ENCODE measurements at places on chromosomes 11 and 22.
A peak's percentile ranks its signal among the peaks of the same experiment; 100 is the strongest.

DNA sequence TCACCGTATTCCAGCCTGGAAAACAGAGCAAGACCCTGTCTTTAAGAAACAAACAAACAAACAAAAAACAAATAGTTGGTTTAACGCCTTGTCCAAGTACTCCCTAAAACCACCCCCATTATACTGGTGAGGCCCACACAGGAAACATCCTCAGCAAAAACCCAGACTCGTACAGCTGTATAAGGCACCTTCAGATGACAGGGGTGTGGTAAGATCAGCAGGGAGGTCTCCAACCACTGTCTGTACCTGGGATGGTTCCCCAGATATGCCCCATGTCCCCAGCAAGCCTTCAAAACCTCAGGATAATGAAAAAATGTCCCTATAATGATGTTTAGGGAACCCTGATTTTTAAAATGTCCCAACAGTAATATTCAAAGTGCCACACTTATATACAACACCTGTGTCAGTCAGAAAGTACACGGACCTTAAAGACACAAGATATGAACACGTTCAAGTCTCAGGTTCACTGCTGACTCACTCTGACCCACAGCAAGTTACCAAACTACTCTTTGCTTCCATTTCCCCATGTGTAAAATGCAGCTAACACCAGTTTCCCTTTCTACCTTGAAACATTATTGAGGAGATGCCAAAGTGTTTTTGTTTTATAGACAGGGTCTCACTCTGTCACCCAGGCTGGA lies 9.3 kb downstream of the SF3A1 start:
- no peak for DNase-seq

DNA sequence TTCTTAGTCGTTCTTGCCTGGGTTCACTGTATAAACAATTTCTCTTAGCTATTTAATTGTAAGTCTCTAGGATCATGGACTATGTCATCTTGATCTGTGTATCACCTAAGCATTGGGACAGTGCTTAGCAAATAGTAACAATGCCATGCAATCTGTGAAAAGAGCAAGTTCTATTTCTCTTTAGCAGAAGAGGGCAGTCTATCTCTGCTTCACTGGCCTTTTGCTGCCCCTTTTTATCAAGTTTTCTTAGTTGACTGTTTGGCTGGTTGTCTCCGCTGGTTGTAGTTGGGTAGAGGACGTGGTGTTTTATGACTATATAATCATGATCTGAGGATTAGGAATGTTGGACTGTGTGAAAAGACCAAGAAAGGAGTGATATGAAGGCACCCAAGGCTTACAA lies 315.0 kb downstream of the JRKL start:
- DNase-seq: no peak

DNA sequence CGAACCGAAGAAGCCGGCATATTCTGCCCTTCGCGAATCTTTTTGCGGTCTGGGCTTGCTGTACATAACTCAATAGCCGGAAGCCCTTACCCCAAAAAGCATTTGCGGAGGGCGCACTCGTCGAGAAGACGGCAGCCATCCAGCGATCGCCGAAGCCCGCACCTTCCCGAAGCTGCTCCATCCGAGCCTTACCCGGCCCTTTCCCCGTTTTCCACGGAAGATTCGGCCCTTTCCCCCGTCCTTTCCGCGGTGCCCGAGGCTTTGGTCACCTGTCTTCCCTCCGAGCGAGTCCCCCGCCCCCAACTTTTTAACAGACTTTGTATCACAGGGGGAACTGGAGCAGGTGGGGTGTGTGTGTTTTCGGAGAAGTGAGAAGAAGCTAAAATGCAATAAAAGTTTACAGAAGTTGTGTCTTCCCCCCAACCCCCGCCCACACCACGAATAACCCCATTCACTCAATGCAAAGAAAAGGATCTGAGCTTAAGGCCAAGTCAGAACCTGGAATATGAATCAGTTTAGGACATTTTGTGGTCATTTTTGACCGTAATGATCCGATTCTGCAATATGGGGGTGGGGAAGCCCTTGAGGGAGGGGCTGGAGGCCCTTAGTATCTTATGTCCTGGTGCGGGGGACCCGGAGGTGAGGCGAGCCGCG lies 99.0 kb upstream of the HSD17B12 start:
- DNase-seq: no peak

DNA sequence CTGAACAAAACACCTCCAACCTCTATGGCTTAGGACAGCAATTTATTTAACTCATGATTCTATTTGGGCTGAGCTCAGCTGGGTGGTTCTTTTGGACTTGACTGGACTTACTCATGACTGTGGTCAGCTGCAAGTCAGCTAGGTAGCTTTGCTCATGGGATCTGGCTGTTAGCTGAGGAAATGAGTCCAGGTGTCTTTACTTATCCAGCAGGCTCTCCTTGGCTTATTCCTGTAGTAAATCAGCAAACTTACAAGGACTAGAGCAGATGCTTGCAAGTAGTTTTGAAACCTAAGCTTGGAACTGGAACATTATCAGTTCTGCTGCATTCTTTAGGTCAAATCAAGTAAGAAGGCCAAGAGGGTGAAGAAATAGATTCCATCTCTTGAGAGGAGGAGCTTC lies 8.0 kb upstream of the HIKESHI start:
- no peak for DNase-seq

- DNase-seq: no peak
Measured at GRCh38 chr22:20219667-20220628, 48.2 kb downstream of the RTN4R start.

GRCh38 chr11:17744151-17744940 lies 9.8 kb downstream of the KCNC1 start:
- no peak for DNase-seq

GRCh38 chr11:8265681-8266241 lies 2.1 kb upstream of the LMO1 start:
- no peak for DNase-seq

- no peak for DNase-seq
Measured at GRCh38 chr11:64396079-64396591, 37.2 kb downstream of the RPS6KA4 start.

DNA sequence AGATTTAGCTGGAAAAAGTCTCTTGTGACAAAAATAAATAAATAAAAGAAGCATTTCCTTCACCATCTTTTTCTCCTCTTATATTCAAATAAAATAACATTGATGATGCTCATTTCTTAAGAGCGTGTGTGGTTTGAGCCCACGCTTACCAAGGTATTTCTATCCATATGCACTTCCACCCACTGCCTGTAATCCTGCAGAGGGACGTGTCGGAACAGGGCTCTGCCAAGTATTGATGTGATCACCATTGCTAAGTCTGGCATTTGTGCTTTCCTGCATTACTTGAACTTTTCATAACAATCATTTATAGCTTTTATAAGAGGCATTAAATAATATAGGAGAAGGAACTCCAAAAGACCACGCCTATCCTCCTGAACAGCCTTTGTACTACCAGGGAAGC lies 107.6 kb downstream of the SHANK2 start:
- DNase-seq: no peak

GRCh38 chr11:47394050-47394321 lies 14.4 kb upstream of the SLC39A13 start:
- DNase-seq: no peak

- no peak for DNase-seq
Measured at GRCh38 chr11:93279851-93280347, 50.6 kb upstream of the DEUP1 start.

DNA sequence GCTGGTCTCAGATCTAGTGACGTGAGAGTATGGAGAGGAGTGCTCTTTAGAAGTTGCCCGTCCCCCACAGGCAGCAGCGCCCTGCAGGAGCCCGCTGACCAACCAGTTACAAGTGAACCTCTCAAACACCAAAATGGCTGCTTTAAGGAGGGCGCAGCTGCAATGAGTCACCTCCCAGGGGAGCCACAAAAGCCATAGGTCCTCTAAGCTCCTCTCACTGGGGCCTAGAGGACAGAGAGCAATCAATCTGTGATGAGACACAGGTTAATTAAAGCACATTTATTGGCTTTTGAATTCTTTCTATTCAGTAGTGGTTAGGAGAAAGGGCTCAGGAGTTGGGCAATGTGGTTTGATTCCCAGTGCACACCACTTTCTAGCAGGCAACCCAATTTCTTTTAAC lies 15.5 kb upstream of the RAPSN start:
- DNase-seq: no peak

DNA sequence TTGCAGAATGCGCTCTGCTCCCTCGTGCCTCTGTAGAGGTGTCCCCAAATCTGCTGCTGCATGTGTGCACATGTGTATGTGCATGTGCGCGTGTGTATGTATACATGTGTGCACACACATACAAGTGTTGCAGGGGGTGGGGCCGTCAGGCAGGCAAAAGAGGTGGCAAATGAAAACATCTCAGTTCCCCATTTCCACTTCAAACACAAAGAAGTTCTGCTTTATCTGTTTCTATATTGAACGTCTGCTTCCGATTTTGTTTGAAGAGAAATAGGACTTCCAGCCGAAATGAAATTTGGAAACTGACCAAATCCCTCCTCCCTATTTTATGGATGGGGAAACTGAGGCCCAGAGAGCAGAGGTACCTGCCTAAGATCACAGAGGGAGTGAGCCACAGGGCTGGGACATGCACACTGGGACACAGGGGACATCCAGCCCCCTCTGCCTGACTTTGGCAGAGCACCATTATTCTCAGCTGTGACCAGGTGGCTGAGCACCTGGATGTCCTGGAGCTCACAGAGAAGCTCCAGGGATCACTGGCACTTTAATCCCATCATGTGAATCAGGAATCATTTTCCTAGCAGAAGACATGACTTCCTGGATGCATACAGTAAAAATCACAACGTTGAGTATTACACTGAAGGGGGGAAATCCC lies 41.2 kb upstream of the ALX4 start:
- no peak for DNase-seq

GRCh38 chr22:38873469-38874411 lies 1.7 kb upstream of the CBX6 start:
- DNase-seq: peak; percentile 73

DNA sequence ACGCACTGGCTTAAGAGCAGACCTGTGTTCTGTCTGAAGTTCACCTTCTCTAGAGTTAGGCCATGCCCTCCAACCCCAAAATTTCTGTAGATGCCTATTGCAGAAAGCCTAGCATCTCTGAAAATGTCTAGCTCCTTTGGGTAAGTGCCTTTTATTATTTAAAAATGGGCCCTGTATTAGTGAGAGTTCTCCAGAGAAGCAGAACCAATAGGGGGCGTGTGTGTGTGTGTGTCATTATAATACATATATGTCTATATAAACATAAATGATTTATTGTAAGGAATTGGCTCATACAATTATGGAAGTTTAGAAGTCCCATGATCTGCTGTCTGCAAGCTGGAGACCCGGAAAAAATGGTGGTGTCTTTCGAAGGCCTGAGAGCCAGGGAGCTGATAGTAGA lies 144.7 kb downstream of the TTC17 start:
- no peak for DNase-seq

DNA sequence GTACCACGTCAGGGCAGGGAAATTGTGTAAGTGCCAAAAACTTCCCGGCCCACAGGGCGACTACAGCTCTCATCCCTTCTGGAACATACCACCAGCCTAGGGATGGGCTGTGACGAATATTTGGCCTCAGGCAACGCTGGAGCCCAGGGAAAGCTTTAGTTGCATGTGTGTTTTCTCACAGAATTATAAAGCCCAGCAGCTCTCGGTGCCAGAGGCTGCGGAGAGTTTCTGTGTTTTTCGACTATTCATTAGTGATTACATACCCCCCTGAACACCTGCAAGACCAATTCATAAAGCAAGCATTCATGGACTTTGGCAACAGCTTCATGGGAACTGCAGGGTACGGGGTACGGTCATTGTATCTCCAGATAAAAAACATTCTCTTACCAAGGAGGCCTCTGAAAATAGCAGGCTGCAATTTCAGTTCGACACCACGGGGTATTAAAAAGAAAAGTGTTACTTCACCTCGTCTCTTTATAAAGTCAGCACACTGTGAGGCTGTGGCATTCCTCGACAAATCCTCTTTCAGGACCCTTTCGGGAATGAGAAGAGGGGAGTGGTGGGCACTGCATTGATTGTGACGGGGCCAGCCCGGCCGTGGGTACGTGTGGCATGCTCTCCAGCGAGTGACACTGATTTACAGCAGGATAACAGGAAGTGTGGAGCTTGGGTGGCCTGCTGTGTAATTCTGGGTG lies 243.6 kb upstream of the SORL1-AS1 start:
- DNase-seq: no peak

DNA sequence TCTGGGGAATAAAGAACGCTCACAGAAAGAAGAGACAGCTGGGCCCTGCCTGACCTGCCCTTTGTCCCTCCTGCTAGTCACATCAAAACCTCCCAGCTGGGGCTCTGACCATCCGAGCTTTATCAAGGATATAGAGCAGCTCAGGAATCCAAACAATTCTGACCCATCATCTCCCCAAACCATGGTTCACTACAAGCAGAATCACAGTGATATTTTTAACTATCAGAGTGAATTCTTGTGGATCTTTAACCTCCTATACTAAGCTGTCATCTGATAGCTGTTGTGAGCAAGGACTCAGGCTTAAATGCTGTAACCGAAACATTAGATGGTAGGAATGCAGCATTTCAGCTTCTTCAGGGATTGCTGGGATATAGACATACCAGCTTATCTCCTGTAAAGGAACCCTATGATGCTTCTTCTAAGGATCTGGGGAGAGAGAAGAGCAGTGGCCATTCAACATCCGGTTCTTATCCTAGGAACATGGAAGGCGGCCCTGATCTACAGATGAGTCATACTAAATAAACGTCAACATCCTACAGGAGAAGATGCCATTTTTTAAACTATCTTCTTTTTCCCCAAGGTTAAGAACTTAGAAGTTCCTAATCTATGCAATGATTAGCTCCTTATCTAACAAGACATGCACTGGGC lies 84.7 kb upstream of the AKIP1 start:
- DNase-seq: no peak

- no peak for DNase-seq
Measured at GRCh38 chr11:92411431-92411830, 186.8 kb downstream of the FAT3 start.

DNA sequence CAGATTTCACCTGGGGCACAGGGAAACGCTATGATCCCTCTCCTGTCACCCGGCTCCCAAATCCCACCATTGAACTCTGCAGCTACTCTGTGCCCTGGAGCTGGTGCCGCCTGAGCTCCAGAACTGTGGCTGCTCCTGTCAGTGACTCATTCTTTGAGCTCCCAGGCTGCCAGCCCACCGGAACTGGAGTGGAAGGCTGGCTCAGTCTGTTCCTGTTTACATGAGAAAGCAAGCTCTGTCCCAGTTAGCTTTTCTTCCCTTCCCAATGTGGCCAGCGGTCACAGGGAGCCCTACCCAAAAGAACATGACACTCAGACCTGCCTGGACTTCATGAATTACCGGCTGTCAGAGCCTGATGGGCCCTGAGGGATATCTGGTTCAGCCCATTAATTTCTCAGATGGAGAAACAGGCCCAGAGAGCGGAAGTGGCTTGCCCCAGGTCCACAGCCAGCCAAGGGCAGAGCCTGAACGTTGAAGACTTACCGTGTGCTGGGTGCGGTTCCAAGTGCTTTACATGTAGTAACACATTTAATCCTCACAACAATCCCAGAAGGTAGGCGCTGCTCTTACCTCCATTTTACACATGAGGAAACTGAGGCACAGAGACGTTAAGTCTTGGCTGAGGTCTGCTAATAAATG lies 23.8 kb upstream of the IGSF22 start:
- no peak for DNase-seq

DNA sequence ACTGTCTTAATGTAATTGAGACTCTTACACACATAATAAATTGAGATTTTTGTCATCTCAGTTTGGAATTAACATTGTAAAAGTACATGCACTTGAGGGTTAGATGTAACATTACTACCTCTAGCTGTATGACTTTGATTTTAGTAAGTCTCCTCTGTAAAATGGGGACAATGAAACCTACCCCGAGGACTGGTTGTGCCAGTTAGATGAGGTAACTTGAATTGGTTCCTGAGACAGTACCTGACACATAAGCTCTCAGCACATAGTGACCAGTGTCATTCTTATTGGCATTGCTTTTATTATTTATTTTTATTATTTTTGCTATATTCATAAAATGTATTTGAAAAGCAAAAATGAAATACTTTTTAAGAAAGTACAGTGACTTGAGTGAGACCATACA lies 114.8 kb downstream of the TEAD1 start:
- DNase-seq: no peak

Measured in stimulated activated CD4-positive, alpha-beta T cell treated with anti-CD3 and anti-CD28 coated beads, Interleukin-4, amount 100 ng/mL, for 1 hour (primary cell).